GM23248 (cell line): ENCODE measurements at places on chromosomes 7 and 10.

GRCh38 chr10:89303161-89303560 is 1.3 kb downstream of the IFIT2 start:
- no peak for DNase-seq

- no peak for DNase-seq
These were observed 316.1 kb upstream of the ZMIZ1 start for GRCh38 chr10:78752708-78753107.

DNA sequence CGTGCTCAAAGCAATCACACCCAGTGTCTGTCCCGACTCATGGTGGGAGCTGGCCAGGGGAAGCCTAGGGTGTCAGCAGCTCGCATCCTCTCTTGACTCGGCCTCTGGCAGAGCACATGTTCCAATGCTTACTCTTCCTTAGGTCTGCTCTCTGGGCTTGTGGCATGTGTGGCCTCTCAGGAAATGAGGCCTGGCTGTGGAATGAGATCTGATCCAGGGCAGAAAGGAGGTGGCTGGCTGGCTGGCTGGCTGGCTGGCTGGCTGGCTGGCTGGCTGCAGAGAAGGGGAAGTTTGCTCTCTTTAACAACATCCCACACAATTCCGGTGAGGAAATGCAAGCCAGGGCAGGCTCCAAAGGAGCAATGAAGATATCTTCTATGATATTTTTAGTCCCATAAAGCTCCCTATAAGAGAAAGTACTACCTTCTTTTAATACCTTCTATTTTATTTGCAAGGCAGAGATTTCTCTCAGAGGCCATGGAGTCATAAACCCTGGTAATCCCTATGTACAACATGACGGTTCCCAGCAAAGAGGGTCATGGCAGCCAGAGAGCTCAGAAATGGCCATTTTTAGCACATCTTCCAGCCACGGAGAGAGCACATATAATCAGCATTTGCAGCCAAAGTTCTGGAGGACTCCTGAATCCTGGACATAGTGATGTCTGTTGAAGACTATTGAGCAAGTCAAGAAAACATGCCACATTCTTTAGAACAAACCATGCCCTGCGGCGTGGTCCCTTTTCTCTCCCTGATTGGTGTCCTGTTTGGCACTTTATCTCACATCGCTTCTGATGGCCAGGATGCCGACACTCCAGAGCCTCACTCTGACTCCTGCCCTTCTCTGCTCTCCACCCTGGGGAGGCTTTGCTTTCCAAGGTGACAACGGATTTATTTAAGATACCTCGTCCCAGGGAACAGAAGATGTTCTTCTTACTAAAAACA is 153.7 kb downstream of the FANK1 start:
- peak; percentile 89 for DNase-seq

DNA sequence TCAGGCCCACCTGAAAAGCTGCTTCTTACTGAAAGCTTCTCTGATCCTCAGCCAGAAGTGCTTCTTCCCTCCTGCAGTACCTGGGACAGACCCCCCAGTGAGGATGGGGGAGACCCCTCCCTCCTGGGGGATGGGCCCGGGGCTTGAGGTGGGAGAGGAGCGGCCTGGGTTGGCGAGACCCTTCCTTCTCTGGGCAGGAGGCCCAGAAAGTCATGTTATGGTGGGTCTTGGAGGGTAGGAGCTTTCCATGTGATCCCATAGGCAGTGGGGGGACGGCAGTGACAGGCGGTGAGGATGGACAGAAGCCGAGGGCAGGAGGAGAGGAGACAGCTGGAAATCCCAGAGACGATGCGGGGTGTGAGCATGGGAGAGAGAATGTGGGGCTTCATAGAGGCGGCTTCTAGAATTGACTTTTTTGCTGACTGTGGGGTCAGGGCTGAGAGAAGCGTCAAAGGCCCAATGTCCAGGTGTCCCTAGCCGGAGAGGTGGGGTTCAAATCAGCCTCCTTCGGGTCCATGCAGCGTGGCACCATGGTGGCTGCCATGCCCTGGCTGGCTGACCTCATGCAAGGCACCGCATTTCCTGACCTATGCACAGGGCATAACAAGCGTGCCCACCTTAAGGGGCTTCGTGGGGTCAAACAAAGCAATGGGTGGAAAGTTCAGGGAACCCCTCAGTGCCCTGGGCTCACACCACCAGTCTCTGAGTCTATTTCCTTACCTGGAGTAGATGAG is 154.0 kb downstream of the UBE2H start:
- DNase-seq, result no peak

- DNase-seq, result no peak
These were observed 37.6 kb downstream of the KLF6 start for GRCh38 chr10:3747248-3747960.

DNA sequence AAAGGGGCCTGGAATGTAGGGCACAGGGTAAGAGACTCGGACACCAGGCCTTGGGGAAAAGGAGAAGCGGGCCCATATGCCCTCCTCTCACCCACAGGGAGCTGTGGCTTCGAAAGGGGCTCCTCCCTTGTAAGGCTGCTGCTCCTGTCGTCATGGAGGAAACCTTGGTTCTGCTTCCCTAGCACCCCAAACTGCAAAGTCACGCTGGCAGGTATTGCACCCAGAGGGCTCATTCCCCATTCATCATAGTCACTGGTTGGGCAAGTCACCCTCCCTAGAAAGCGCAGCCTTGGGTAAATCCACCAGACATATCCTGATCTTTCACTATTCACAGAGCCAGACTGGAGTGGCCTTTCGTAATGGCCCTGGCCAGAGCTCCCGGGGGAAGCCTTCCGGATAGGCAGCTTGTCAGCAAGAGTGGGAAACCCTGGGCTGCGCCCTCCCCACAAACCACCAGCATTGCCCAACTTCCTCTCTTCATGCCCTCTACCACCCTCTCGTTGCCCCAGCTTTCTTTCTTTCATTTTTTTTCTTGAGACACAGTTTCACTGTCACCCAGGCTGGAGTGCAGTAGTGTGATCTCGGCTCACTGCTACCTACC is 121.0 kb downstream of the HIP1 start:
- no peak for DNase-seq

GRCh38 chr10:9895453-9895852 is 1122.2 kb upstream of the CELF2 start:
- no peak for DNase-seq

GRCh38 chr7:155258226-155258560 is 39.5 kb upstream of the INSIG1 start:
- peak; percentile 97 for DNase-seq

DNA sequence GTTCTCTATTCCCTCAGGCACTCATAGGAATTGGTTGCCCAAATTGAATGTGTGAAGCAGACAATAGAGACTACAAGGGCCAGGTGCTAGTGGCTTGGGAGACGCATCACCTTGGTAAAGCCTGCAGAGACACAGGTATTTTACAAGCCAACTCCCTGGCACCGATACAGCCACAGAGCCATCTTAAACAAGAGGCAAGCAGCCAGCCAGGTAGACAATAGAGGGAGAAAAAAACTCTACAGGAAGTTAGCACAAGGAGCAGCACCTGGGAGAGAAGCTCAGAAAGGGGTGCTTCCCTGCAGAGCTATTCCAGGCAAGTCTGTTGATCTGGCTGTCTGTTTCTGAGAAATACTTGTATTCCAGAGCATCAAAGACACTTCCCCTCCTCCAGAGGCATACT is 43.0 kb upstream of the CDK1 start:
- DNase-seq, result no peak

GRCh38 chr10:6409971-6410643 is 170.0 kb downstream of the PRKCQ start:
- DNase-seq, result peak; percentile 78
